Activated T-cell treated with anti-CD3 and anti-CD28 coated beads, Interleukin-2, amount 50 U/mL, for 72 hours (primary cell): ENCODE measurements at places on chromosomes 2 and 18. TPM values are rescaled to one million over a fixed set of nuclear protein-coding genes. Genes with fewer than 3 reads are reported as not detected.

Gene NEU2
- total RNA-seq = not detected

Gene REG1A
- total RNA-seq = not detected

DNA sequence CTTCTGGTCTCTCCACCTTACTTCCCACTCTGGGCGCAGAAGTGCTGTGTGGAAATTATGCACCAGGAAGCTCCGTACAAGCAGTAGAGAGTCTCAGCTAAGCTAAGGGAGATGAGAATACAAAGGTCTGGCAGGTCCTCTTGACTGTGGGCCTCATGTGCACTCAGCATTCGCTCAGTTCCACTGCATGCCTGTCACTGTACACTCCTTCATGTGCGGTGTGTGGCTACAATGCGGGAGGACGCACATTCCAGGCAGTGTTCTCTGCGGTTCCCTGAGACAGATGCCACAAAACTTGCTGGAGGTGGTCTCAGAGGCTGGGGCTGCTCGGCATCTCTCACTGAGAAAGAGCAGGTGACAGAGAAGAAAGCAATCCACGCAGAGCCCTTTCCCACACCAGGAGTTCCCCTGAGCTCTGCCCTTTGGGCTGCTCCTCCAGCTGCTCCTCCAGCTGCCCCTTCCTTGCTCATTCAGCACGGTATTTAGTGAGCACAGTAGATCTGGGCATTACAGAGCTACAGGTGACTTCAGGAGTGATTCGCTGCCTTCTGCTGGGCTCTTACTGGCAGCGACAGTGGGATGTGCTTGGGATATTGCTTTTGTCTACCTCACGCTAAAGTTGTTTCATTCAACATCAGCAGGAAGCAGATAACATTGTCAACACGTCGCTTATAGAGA is 176.6 kb downstream of the SH3RF3 start:
- no peaks in the 10 kb centered on the region for H3K36me3 ChIP-seq
- no peak for DNase-seq
- H3K4me1 ChIP-seq = no peaks in the 10 kb centered on the region
- H3K27me3 ChIP-seq = no peaks in the 10 kb centered on the region

DNA sequence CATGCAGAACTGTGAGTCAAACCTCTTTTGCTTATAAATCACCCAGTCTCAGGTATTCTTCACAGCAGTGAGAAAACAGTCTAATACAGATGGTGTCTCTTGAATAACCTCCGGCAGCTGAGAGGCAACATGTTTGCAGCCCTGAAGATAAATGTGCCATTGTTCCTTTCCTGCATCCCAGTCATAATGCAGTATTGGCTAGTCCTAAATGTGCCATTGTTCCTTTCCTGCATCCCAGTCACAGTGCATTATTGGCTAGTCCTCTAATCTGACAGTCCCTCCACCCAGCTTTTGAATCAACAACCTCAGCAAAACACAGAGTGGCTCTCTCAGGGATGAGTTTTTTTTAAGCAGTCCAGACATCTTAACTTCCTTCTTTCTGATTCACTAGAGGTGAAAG is 550.7 kb downstream of the RIT2 start:
- no peaks in the 10 kb centered on the region for H3K36me3 ChIP-seq
- no peak overlapping the region for H3K27ac ChIP-seq
- H3K27me3 ChIP-seq = no peaks in the 10 kb centered on the region
- no peak overlapping the region for H3K4me3 ChIP-seq
- no peaks in the 10 kb centered on the region for H3K4me1 ChIP-seq
- DNase-seq = no peak

DNA sequence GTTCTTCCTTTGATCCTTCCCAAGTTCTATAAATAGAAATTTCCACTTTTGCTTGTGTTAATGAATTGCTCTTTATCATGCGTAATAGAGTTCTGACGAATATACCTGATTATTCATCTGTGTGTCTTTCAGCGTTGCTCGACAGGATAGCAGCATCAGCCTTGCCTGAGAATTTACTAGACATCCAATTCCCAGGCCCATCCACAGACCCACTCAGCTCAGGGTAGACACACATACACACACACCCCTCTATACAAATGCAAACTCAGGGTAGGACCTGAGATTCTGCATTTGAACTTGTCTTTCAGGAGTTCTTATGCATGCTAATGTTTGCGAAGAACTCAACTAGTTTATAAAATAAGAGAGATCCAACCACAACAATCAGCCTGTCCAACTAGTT is 343.4 kb upstream of the GYPC start:
- peaks cover 6% of the 10 kb centered on the region for H3K27me3 ChIP-seq
- H3K27ac ChIP-seq = no peak overlapping the region
- no peaks in the 10 kb centered on the region for H3K4me1 ChIP-seq
- DNase-seq = no peak
- no peaks in the 10 kb centered on the region for H3K36me3 ChIP-seq

DNA sequence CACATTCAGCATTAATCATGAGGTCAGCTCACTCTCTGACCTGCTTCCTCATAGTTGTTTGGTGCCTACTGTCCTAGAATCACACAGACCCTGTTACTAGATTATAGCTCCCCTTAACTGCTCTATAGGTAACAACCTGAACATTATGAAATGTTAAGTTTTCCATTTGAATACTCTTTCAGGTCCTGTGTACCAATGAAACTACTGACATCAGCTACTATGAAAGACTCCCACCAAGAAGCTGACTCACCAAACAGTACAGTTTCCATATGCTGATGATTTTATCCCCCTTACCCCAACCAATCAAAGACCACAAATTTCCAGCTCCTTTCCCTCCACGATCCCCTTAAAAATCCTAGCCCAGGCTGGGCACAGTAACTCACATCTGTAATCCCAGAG is 56.3 kb downstream of the SRBD1 start:
- H3K4me1 ChIP-seq = peaks cover 25% of the 10 kb centered on the region
- no peaks in the 10 kb centered on the region for H3K27me3 ChIP-seq
- H3K27ac ChIP-seq = peak overlapping the region; percentile 78
- peak overlapping the region; percentile 67 for H3K4me3 ChIP-seq

- H3K27ac ChIP-seq = no peak overlapping the region
- no peaks in the 10 kb centered on the region for H3K4me1 ChIP-seq
- DNase-seq = no peak
- H3K4me3 ChIP-seq = no peak overlapping the region
- no peaks in the 10 kb centered on the region for H3K36me3 ChIP-seq
- H3K27me3 ChIP-seq = no peaks in the 10 kb centered on the region
Measured at GRCh38 chr2:146776596-146776995, 1068.2 kb upstream of the ACVR2A start.

- H3K4me1 ChIP-seq = no peaks in the 10 kb centered on the region
- no peak for DNase-seq
- no peaks in the 10 kb centered on the region for H3K36me3 ChIP-seq
- no peak overlapping the region for H3K4me3 ChIP-seq
- no peak overlapping the region for H3K27ac ChIP-seq
Measured at GRCh38 chr2:163528640-163529217, 207.1 kb downstream of the FIGN start.

DNA sequence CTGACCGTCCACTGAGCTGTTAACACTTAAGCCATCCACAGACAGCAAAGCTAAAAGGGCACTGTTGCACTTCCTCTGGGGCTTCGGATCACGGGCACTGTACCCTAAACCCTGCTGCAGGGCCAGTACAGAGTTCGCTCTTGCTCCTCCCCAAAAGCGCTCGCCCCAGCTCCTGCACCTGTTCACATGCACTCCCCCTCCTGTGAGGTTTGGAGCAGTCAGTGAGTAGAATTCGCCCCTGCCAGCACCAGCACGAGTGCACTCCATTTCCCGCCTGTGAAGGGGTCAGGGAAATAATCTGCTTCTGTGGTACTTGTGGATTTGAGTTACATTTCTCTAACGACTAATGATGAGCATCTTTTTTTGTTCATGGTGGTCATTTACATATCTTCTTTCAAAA is 158.8 kb downstream of the PTPRM start:
- no peaks in the 10 kb centered on the region for H3K36me3 ChIP-seq
- no peak overlapping the region for H3K27ac ChIP-seq
- no peaks in the 10 kb centered on the region for H3K4me1 ChIP-seq
- no peaks in the 10 kb centered on the region for H3K27me3 ChIP-seq

- no peaks in the 10 kb centered on the region for H3K27me3 ChIP-seq
- DNase-seq = no peak
- no peak overlapping the region for H3K27ac ChIP-seq
- H3K36me3 ChIP-seq = no peaks in the 10 kb centered on the region
- H3K4me1 ChIP-seq = peaks cover 15% of the 10 kb centered on the region
- H3K4me3 ChIP-seq = no peak overlapping the region
Measured at GRCh38 chr18:38933910-38934510, 1368.4 kb upstream of the CELF4 start.

- H3K4me1 ChIP-seq = peaks cover 8% of the 10 kb centered on the region
- DNase-seq = no peak
- no peaks in the 10 kb centered on the region for H3K36me3 ChIP-seq
- no peak overlapping the region for H3K4me3 ChIP-seq
- H3K27ac ChIP-seq = no peak overlapping the region
Measured at GRCh38 chr2:112027767-112028166, 27.3 kb upstream of the TMEM87B start.

DNA sequence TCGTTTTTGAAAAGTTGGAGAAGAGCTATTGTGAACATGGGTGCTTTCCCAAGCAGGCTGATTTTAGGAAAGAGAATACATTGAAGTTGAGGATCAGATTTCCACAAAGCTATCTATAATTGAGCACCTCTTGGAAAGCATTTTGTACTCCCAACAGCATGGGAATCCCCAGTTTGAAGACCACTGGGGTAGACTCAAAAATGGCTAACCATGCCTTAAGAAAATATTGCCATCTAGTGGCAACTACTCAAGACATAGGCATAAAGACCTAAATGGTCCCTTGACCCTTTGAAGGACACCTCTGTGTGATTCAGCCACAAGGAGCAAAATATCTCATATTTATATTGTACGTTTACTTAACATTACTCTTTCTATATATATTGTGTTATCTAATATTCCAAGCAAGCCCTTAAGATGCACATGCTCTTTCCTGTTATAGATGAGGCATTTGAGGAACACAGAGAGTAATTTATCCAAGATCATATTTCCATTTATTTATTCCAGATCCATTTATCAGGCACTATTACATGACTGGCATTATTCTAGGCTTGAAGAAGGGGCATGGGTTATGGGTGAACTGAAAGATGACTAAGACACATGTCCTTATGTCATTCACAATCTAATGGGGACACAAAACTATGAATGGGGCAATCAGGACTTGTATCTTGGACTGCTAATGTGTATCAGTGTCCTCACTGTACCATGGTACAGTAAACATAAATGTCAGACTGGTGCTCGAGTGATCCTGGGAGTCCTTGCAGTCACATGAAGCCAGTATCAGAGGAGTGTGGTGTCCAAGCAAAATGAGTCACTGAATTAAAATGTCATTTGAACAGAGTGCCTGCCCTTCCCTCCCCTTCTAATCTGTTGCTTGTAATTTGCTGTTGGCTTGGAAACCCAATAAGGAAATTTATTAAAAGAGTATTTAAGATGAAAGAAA is 121.0 kb upstream of the XPO1 start:
- peak overlapping the region; percentile 15 for H3K4me3 ChIP-seq
- no peaks in the 10 kb centered on the region for H3K27me3 ChIP-seq
- no peaks in the 10 kb centered on the region for H3K4me1 ChIP-seq

GRCh38 chr2:78023356-78023755 is 501.2 kb upstream of the LRRTM4 start:
- H3K27me3 ChIP-seq = no peaks in the 10 kb centered on the region
- no peaks in the 10 kb centered on the region for H3K4me1 ChIP-seq
- DNase-seq = no peak
- H3K36me3 ChIP-seq = no peaks in the 10 kb centered on the region
- no peak overlapping the region for H3K27ac ChIP-seq
- H3K4me3 ChIP-seq = no peak overlapping the region

DNA sequence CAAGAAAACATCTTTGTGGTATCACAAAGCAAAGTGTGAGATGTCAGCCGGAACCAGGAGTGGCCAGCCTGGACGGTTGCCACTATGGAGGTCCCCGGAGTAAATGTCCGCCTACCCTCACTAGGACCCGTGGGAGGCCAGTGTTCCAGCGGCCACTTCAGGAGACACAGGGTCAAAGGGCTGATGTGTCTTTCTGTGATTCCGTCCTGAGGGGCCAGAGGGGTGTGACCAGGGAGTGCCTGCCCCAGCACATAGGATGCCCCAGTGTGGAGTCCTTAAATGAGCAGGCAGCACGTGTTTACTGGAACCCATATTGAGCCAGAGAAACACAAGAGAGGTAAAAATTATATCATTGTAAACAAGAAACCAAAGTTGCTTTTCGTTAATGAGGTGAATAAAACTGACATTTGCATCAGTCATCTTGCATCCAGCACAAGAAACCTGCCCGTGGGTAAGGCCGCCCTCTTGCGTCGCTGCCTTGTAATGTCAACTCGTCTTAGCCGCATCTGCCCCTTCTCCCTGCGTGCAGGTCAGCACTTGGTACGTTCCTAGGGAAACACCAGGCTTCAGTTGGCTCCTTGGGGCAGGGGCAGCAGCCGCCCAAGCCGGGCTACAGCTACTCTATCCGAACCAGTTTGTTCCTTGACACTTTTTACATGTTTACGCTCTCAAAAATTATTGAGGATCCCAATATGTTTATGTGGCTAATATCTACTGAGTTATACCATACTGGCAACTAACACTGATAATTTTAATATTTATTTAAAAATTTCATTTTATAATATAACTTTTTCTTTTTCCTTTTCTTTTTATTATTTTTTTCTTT is 46.7 kb upstream of the LAPTM4A start:
- no peaks in the 10 kb centered on the region for H3K4me1 ChIP-seq
- peaks cover 3% of the 10 kb centered on the region for H3K36me3 ChIP-seq
- H3K27ac ChIP-seq = no peak overlapping the region
- H3K4me3 ChIP-seq = no peak overlapping the region

DNA sequence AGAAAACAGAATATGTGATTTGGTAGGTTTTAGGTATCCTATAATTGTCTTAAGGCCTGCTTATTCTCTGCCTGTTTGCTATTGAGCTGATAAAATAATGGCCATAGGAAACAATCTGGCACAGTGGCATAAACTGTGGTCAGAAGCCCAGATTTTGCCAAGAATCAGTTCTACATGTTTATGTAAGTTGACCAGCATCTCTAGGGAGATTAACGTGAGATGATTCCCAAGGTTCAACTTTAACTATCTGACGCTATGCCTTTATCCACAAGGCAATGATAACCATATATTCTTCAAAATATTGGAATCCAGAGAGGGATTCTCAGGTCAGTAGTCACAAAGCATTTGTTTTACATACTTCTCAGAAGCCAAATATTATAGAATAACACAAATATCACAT is 25.6 kb downstream of the AP1S3 start:
- no peak overlapping the region for H3K27ac ChIP-seq
- DNase-seq = no peak
- peaks cover 17% of the 10 kb centered on the region for H3K4me1 ChIP-seq
